Activated CD8-positive, alpha-beta T cell treated with anti-CD3 and anti-CD28 coated beads for 36 hours (primary cell): ENCODE measurements at places on chromosomes 1 and 21. TPM values are rescaled to one million over a fixed set of nuclear protein-coding genes. Genes with fewer than 3 reads are reported as not detected.

Gene AGT
- not detected for total RNA-seq

Gene CD1B
- total RNA-seq, result not detected

Gene HES3
- total RNA-seq, result not detected

DNA sequence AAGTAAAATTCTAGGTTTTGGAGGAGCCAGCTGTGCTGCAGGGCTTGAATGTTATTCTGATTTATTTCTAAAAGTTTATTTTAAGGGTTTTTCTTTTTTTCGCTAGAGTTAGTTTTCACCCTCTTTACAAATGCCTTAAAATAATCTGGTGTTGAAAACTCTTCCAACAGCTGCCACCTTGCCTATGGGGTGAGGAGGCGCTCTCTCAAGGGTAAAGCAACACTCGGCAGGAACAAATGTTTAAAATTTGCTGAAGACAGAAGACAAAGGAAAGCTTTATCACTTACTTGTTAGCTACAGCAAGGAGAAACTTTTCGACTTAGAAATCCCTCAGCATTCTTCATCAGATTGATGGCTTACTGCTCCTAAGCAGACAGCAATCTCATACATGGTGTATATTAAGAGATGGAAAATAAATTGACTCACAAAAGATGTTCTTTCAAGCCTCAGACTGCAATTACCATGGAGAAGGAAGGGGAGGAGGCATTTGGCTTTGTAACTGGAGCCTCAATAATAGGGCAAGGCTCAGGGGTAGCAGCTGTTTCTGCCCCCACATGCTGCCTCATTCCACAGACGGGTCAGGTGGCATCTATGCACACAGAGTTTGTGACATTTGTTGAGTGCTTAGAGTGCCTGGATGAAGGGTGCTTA is 79.8 kb upstream of the RALGPS2 start:
- no peak for DNase-seq

DNA sequence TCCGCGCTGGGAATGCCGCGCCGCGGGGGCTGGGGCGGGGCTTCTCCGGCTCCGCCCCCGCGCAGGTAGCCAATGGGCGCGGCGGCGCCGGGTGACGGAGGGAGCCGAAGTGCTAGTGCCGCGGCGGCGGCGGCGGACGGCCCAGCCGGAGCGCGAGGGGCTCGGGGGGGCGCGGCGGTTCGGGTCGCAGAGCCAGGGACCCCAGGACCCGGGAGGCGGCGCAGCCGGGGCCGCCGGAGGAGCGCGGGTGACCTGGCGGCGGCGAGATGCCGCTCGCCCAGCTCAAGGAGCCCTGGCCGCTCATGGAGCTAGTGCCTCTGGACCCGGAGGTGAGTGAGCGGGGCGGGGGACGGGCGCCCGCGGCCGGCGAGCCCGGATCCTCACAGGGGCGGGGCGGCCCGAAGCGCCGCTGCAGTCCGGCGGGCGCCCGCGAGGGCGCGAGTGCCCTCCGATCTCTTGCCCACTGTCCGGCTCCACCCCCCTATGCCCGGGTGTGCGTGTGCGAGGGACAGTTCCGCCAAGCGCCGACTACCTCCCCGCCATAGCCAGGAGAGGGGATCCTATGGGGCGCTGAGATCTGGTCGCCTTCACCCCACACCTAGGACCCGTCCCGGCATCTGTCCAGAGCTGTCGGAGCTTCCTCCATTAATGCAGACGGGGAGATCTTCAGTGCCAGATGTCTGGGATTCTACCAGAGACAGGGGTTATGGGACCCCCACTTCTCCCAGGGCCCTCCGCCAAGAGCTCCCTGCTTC is at the start of gene RPS6KA1:
Gene RPS6KA1 (plus strand): TSS at position 107 of the 755 bp plus-strand sequence. CDS start 160 bp downstream, at position 267.
- peak; percentile 61 for DNase-seq

Gene FCN3
- not detected for total RNA-seq

Gene TMEM183A
- 82.2 TPM for total RNA-seq

GRCh38 chr1:21963477-21964217 is 13.2 kb upstream of the CELA3B start:
- peak; percentile 91 for DNase-seq

DNA sequence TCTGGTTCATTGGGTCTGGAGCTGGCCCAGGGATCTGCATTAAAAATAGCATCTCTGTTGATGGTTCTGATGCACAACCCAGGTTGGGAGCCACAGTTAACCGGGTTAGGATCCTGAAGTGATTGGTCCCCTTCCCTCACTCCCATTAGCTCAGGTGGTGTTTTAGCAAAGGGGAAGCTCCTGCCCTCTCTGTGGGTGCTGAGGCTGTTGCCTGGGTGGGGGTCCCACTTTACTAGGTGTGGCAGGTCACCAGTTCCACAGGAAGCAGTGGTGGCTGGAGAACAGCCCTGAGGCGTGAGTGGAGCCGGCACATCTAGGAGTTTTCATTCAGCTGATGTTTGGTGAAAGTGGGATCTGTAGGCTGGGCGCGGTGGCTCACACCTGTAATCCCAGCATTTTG is 86.5 kb downstream of the MAN1C1 start:
- DNase-seq, result no peak
